ENCODE measurements at places on chromosomes 6 and 20.

- no peak for DNase-seq
Measured at GRCh38 chr20:57586370-57586793, 25.5 kb downstream of the PCK1 start.

DNA sequence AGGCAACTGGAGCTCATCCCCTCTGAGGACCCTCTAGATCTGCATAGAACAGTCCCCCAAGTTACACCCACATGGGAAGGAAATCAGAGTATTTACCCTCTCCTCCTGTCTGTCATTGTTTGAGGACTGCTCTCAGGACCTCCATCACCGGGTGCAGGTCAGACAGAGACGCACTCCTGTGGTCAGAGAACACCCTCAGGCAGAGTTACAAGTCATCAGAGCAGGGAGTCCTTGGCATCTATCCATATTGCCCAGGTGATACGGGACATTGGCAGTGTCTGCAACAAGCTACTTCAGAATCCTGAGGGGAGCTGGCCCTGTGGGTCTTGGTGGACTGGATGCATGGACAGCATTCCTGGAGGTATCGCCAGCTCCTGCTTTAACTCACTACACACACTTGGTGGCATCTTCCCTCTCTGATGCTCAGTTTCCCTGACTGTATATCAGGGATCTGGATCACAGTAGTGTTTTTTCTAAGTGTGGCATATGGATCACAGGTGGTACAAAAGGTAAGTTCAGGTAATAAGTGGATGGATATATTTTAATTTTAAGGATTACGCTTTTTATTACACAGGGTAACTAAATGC is 15.1 kb upstream of the ISM1 start:
- no peak for DNase-seq

DNA sequence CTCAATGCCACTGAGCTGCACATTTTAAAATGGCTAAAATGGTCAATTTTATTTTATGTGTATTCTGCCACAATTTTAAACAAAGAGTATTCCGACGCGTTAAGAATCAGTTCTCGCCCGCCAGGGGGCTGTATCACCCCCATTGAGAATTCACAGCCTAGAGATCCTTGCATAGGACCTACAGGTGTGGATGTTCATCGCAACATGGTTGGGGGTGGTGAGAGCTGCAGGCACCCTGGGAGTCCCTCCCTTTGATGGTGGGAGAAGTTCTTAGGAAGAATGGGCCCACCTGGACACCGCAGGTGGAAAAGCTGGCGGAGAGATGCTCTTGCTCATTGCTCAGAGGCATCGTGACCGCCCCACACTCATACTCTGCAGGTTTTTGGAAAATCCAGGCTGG is 63.5 kb downstream of the SLC2A10 start:
- no peak for DNase-seq

- DNase-seq = no peak
Measured at GRCh38 chr6:25774120-25774715, 19.7 kb downstream of the SLC17A4 start.

- DNase-seq = no peak
Measured at GRCh38 chr6:42404484-42404883, 47.2 kb downstream of the TRERF1 start.

- no peak for DNase-seq
Measured at GRCh38 chr6:118577972-118578371, 29.9 kb downstream of the PLN start.

DNA sequence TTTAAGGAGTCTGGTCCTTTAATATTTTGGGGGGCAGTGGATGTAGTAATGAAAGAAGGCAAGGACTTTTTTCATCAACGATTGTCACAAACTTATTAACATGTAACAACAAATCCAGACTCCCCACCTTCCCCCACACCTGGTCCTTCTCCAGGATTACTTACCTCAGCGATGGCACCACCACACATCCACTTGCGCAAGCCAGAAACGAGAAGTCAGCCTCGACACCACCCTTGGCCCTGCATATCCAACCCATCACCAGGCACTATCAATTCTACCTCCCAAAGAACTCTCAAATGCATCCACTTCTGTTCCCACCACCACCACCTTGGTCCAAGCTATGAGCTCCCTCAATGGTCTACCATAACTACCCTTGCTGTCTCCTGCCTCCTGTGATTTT is 6.6 kb downstream of the EZR start:
- DNase-seq = no peak

DNA sequence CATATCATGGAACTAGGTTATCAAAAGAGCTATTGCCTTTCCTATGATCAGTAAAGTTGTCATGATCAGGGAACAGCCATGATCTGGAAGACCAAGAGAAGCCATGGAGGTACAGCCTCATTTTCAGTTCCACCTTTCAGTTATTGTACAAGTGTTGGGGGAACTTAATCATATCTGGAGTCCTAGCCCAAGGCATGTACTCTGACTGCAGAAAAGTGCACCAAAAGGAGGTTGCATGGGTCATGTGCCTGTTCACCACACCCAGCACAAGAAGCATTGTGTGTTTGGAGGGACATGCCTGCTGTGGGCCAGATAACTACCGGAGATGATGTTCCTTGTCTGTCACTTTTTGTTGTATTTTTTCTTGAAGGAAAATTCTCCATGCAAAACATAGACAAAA is 185.8 kb upstream of the MAN1A1 start:
- no peak for DNase-seq

GRCh38 chr20:50320901-50321796 is 130.5 kb downstream of the CEBPB start:
- DNase-seq = no peak

DNA sequence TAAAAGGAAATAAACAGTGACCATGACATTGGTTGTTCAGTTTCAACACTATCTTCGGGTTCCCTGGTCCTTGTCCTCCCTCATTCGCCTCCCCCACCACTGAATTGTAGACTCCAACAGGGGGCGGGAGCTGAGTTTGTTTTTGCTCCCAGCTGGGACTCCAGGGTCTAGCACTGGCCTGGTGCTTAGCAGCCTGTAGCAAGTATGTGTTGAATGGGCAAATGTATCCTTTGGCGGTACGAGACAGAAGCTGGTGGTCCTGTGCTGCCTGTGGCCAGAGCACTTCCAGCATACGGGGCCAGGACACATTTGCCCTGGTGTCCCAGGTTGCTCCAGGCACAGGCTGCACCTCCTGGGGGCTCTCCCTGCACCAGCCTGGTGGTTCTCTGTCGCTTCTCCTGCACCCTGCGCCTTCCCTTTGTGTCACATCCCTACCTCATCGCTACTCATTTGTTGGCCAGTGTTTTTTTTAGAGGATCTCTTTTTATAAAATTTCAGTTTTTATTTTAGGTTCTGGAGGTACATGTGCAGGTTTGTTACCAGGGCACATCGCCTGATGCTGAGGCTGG is 40.1 kb downstream of the PHACTR3 start:
- DNase-seq = no peak

DNA sequence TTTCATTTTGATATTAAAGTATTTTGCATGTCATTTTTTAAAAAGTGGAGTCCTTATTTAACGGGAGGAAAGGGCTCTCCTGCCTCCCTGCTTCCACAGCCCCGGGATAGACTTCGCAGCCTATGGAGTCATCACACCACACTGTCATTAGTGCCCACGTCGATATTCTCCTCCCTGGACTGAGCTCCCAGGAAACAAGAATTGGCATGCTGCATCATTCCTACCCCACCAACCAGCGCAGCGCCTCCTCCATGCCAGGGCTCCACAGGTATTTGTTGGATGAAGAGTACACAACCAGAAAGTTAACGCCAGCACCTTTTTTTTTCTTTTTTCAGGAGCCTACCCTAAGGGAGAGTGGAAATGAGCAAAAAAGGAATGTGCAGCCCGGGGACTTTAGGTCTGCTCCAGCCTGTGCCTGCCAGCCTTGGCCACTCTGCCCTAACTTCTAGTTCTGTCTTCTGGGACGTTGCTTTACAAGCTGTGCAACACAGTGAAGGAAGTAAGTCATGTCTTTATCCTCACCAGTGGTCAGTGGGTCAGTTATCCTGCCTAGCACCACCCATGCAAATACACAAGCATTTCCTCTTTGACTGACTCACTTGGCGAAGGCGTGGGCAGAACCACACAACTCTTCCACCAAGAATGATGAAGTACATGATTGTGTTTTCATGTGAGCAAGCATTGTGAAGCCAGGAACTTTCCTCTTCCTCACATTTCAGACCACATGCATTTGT is 180.7 kb upstream of the UST start:
- DNase-seq = no peak

- DNase-seq = no peak
Measured at GRCh38 chr20:33781945-33782344, 29.2 kb upstream of the CHMP4B start.

DNA sequence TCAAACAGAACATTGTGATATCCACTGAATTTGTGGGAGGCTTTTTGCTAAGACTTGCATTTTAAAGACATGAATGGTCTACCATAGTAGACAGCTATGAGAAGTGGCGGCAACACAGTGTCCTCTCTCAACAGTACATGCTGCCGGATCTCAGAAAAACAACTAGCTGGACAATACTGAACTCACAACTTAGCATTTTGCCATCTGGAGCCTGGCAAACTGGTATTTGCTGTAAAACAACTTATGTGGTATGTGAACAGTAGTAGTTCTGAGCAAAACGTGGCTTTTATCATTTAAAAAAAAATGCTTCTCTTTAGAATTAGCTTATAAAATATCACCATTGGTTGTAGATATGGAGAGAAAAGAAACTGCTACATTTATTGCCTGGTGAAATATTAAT is 3.3 kb upstream of the PXDC1 start:
- DNase-seq = no peak

DNA sequence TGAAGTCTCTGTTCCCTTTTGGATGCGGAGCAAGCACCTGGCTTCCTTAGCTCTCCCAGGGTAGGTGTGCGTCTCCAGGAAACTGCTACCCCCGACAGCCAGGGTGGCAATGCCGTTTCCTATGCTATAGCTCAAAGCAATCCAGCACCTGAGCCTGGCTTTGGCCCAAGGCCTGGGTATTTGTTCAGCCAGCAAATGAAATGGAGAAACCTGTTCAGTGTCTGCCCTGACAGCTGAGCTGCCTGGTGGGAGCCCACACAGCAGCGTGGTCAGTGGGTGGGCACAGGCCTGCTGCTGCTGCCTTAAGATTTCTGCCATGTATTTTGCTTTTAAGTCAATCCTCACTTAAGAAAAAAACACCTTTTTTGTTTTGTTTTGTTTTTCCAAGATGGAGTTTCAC is 13.7 kb downstream of the SPATA2 start:
- no peak for DNase-seq

DNA sequence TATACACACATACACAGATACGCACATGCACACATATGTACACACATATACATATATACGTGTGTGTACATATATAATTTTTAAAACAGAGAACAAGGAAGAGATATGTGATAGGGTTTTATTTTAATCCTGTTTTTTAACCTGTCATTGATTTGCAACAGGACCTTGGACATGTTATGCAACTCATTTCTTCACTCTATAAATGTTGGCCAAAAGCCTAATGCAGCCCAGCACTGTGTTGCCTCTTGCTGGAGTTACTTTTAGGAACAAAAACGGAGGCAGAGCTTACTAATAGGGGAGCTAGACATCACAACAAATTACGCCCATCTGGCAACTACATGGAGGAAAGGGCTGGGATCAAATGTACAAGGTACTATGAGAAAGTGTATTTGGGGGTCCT is 179.9 kb upstream of the TAB2 start:
- no peak for DNase-seq

GRCh38 chr6:42402184-42402583 is 49.5 kb downstream of the TRERF1 start:
- no peak for DNase-seq

DNA sequence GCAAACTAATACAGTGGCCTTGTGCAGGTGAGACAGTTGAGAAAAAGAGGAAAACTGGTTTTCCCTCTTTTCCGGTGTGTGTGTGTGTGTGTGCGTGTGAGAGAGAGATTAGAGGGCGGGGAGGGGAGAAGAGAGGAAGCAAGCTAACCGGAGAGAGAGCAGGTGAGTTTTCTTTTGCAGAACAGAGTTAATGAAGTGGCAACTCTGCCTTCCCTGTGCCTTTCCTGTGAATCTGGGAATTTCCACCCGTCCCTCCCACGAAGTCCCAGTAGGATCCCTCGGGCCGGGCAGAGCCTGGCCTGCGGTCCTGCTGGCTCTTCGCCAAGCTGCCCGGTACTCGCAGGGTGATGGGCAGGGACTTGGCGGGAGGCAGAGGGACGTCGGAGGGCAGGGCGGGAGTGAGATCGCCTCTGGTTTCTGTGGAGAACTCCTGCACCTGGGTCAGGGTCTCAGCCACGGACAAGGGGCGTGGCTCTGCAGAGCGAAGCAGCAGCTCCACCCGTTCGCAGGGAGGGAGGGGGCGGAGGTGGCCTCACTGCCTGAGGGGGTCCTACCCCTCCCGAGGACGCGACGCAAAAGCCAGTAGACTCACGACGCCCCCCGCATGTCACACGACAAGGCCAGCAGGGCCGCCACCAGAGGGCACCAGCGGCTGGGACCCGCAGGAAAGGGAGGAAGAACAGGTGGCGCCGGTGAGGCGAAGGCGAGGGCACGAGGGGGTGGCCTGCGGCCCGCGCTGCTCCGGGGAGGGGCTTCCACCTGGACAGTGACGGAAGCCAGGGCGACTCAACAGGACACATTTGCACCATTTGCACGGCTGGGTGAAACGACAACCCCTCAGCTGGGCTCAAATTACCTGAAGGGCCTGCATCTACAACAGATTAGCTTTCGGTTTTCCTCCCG is 51.2 kb upstream of the RNF182 start:
- DNase-seq = no peak

- DNase-seq = no peak
Measured at GRCh38 chr20:43859994-43860393, 54.7 kb upstream of the TOX2 start.

GRCh38 chr6:81383472-81383871 is 369.0 kb downstream of the TENT5A start:
- DNase-seq = no peak

- no peak for DNase-seq
Measured at GRCh38 chr20:11807054-11808048, 110.3 kb upstream of the BTBD3 start.

DNA sequence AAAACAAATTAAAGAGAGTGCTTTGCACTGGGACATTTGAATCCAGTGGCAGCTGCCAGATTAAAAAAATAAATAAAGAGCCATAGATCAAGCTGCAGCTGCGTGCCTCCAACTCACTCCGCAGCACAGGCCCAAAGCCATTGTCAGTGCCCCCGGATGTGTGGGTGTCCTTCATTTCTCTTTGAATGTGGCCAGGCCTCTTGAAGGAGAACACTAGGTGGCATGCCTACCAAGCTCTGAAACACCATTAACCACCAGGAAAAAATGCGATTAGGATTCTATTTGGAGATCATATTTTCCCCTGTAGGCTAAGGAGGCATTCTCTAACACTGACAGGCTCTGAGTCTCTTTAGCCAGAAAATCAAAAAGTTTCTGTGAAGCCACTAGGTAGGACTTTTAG is 549.8 kb downstream of the PRKN start:
- no peak for DNase-seq

DNA sequence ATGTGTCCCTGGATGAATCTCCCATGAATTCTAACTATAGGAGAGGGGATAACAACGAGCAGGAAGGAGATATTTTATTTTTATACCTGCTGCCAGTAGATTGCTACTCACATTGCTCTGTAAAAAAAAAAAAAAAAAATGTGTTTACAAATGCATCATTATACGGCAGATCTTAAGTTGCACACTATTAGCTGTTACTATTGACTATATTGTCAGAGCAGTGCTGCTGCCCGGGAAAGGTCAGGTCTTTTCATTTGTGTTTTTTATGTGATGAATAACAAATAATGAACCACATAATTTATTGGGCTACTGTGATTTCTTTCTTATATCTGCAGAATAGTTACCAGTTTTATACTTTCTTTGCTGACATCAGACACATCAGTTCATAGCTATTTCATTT is 393.3 kb downstream of the C6orf118 start:
- DNase-seq = no peak

All from cortex of kidney (tissue), 1 donor.